ENCODE measurements at places on chromosomes 11 and 22. TPM values are rescaled to one million over a fixed set of nuclear protein-coding genes. Genes with fewer than 3 reads are reported as not detected.

The MRGPRX3 gene
- 0.21 TPM for total RNA-seq

DNA sequence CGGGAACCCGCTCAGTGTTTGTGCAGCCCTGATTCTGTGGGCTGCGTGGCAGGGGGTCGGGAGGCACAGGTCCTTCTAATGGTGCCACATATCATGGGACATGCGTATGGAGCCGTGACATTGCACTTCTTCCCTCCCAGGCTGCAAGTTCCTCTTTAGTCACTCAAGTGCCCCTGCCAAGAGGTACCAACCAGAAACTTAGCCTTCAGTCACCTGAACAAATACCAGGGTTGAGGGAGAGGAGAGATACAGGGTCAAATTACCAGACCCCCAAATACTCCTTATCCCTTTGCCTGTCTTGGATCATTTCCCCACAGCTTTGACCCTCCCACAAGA, 209.1 kb downstream of the BUD13 start:
- DNase-seq = no peak

- DNase-seq = no peak
Measured at GRCh38 chr11:11668781-11669180, 47.0 kb upstream of the GALNT18 start.

The ALG12 gene
- total RNA-seq = 23.2 TPM

DNA sequence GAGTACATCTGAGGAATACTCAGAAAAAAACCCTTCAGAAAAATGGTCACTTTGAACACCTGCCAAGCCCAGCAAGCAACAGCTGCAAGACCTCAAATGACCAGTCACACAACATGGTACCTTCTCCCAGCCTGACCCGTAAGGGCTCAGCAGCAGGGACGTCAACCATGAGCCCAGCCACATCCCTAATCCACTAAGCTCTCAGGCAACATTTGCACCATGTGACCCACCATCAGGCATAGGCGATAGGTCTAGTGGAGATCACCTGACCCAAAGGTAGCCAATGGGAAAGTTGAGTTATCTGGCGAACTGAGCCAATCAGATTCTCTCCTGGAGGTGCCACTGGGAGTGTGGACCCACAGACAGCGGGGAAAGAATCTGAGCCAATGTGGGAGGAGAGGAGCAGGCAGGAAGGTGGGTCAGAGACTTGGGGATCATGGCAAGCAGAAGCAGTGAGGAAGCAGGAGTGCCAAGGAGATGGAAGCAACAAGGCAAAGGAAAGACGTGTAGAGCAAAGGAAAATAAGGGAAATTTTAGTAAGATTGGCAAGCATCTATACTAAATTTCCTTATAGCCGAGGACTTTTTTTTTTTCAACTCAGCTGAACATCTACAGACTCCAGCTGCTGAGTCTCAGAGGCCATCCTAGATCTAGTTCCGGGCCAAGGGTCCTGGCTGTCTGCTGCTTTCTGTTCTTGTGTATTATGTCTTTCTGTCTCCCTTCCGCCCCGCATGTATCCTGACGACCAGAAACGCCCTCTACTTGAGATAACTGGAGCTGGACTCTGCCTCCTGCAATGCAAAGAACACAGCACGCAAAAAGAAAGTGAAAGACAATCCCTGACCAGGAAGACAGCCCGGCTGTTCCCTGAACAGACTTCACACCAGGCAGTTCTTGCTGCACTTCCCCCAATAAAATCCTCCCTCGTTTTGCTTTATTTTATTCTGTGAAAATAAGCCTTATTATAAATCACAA, 11.0 kb upstream of the PLAAT2 start:
- no peak for DNase-seq

The RANBP1 gene
- total RNA-seq = 142 TPM

GRCh38 chr22:19776433-19777031, 16.0 kb downstream of the TBX1 start:
- no peak for DNase-seq

DNA sequence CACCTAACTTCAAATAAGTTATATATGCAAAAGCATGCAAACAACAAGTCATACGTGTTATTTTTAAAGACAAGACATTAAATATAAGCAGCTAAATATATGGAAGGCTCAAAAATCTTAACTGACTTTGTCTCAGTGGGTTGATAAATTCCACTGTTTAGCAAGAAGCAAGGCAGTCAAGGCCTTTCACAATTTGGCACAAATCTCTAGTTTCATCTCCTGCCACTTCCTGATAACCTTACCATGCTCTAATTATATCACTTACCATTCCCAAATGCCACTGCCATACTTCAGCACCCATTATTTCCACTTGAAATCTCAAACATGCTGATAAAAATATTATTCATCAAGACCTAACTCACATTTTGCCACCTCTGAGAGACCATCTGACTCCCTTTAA, 24.8 kb downstream of the DCUN1D5 start:
- DNase-seq = no peak

The TMEM126B gene
- total RNA-seq = 42.0 TPM

DNA sequence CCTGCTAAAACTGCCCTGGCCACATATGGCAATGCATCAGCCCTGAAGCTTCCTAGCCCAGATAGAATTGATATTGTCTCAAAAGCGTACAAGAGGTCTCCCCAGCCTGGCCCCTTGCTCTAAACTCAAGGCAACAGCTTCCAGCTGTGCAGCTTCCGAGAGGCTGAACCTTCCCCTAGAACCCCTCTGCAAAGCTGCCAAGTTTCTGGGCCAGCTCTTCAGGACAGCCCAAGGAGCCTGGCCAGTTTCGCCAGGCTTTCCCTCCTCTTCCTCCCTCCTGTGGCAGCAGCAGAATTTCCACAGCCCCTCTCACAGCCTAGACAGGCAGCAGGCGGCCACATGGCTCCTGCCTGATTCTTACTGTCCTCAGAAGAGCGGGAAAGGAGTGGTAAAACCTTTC, 34.5 kb downstream of the NUMA1 start:
- no peak for DNase-seq

DNA sequence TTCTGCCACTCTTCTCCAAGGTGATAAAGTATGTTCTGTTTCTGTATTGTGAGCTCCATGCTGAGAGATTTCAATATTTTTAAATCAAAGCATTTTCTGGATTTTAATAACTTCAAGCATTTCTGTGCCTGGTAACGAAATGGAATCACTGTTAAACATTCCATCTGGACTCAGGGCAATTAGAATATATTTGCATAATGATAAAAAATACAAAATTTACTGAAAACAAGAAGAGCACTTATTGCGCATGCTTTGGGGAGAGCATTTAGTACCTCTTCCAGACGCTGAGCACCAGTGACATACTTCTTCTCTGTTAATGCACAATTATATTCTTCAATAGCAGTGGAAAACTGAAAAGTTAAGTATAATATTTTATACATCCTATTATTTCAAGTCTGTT, 13.3 kb downstream of the ZW10 start:
- DNase-seq = no peak

- DNase-seq = no peak
Measured at GRCh38 chr11:37857726-37858125, 1259.7 kb upstream of the RAG2 start.

The PTS gene
- 40.1 TPM for total RNA-seq

Data from endothelial cell (in vitro differentiated cells).